Esophagus squamous epithelium (tissue), 5 donors: ENCODE measurements at places on chromosomes 6 and 20.

DNA sequence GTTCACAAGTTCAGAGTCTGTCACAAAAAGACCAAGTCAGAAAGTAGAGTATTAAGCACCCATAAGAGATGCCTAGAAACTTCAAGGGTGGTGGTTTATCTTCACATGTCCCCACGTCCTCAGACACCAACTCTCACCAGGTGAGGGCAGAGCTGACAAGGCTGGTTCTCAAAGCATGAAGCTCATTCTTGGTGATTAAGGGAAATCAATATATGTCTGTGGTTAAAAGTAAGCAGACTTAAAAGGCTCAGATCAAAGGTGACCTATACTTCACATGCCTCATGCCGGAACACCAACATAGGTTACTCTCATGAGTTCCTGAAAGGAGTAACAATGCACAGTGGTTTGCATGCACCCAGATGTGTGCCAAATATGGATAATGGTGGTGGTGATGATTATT is 27.0 kb downstream of the IL17A start:
- no peak for DNase-seq

GRCh38 chr6:168280020-168280898 is 39.3 kb downstream of the DACT2 start:
- no peak for DNase-seq

DNA sequence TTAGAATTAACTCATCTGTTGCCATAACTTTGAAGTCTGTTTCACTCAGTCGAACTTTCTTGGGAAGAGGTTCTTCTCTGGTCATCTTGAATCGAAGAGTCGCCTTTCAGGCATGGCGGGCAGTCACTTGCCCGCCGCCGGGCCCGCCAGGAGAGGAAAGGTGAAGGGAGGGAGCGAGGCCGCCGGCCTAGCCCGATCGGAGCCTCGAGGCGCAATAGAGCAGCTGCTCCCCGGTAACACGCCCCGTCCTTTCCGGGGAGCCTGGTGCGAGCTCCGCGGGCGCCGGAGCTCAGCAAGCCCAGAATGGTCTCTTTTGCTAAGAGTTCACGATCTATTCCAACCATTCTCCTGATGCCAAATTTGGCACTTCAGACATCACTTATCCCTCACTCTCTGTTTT is 591.8 kb downstream of the TFAP2B start:
- no peak for DNase-seq

GRCh38 chr20:64245746-64246595 is 9.6 kb upstream of the PCMTD2 start:
- DNase-seq = no peak

DNA sequence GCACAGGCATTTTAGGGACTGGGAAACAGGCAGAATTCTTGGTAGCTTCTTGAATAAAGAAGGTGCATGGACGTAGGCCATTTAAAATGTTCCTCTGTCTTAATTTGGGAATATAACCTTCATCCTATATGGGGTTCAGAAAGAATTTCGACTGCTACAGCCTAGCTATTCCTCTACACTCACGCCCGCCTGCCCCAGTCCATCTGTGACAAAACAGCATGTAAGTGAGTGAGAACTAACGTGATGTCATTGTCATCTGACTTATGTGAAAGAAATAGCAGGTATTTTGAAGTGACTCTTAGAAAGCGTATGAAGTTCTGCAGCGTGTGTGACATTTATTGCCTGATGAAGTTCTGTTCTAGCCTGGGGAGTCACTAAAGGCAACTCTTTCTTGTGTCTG is 52.2 kb upstream of the SLC22A1 start:
- DNase-seq = no peak

DNA sequence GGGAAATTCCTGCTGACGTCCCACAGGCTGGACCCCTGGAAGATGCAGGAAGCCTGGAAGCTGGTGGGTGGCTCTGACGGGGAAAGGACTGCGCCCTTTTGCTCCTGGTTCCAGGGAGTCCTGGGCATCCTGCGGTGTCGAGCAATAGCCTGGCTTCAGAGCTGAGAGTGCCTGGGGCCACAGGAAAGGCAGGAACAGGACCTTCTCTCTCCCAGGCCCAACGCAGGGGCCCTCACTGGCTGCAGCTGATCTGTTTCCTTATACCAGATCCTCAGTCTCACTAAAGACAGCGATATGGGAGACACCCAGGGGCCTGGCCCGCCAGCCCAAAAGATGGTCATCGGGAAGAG is 1.4 kb downstream of the B3GALT4 start:
- no peak for DNase-seq

GRCh38 chr6:129603741-129604140 is 106.2 kb downstream of the ARHGAP18 start:
- DNase-seq = no peak

- DNase-seq = no peak
Observed at GRCh38 chr20:16517946-16518783, 55.1 kb downstream of the KIF16B start.

DNA sequence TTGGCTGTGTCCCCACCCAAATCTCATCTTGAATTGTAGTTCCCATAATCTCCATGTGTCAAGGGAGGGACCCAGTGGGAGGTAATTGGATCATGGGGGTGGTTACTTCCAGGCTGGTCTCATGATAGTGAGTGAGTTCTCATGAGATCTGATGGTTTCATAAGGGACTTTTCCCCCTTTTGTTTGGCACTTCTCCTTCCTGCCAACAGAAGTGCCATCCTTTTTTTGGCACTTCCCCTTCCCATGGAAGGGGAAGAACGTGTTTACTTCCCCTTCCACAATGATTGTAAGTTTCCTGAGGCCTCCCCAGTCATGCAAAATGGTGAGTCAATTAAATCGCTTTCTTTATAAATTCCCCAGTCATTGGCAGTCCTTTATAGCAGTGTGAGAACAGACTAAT is 18.0 kb upstream of the PI3 start:
- DNase-seq = no peak

DNA sequence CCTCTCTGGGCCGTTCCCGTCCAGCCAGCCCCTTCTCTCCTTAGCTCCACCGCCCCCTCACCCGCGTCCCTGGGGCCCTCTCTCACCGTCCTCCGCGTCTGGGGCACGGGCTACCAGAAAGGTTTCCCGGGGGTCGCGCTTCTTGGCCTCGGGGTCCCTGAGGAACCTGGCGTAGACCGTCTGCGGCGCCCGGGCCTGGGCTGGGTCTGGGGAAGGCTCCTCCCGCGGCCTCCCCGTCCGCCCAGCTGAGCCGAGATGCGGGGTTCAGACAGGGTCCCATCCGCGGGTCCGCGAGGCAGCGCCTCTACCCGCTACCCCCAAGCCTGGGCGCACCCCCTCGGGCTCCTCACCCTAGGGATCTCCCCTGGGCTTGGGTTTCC is 1.1 kb downstream of the TULP1 start:
- no peak for DNase-seq

DNA sequence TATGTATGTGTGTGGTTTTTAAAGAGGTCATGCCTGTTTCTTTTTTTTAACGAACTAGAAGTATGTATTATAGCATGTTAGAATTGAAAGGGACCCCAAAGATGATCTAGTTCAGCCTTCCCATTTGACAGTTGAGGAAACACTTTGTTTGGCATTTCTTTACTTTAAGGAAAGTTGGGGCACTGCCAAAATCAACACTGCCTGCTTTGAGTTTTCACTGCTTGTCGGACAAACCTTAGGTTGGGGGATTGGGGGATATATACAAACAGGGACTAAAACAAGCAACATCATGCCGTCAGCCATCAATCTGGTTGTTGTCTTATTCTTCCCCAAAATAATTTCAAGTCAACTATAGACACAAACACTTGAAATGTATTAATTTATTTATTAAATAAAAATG is 14.1 kb upstream of the CALHM6 start:
- DNase-seq = no peak

DNA sequence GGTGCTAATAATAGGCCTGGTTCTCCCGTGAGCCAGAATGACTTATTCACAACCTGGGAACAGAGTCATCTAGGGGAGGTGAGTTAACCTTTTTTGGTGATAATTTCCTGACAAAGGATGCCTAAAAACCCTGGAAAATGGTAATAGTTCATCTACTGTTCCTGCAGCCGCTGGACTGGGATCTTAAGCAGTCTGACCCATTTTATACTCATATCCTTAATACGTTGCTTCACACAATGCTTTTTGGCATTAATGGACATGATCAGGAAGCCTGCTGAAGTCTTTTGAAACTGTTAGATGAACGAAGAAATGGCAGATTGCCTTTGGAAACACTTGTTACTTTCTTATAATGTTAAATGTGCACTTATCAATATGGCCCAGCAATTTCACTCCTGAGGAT is 81.9 kb upstream of the BMP2 start:
- DNase-seq = no peak

DNA sequence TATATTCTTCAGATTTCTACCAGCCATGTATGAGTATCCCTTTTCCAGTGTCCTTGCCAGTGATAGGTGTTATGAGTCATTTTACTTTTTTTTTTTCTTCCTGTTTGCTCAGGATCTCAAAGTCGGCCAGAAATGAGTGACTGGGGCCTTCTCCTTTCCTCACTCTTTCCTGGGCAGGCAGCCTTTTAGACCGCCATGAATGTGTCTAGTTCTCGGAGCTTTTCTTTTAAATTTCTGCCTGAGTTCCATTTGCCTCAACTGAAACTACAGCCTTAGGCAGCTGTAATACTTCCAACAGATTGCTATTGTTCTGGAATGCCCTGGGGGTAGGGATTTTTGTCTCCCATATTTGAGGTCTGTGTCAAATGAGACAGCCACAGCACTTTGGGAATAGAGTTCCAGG is 83.7 kb downstream of the STXBP5 start:
- no peak for DNase-seq

- no peak for DNase-seq
Observed at GRCh38 chr6:72363844-72364740, 257.8 kb upstream of the KCNQ5 start.

GRCh38 chr6:33730611-33731010 is 16.1 kb downstream of the IP6K3 start:
- no peak for DNase-seq

- no peak for DNase-seq
Observed at GRCh38 chr6:3349388-3350251, 90.9 kb downstream of the PSMG4 start.

DNA sequence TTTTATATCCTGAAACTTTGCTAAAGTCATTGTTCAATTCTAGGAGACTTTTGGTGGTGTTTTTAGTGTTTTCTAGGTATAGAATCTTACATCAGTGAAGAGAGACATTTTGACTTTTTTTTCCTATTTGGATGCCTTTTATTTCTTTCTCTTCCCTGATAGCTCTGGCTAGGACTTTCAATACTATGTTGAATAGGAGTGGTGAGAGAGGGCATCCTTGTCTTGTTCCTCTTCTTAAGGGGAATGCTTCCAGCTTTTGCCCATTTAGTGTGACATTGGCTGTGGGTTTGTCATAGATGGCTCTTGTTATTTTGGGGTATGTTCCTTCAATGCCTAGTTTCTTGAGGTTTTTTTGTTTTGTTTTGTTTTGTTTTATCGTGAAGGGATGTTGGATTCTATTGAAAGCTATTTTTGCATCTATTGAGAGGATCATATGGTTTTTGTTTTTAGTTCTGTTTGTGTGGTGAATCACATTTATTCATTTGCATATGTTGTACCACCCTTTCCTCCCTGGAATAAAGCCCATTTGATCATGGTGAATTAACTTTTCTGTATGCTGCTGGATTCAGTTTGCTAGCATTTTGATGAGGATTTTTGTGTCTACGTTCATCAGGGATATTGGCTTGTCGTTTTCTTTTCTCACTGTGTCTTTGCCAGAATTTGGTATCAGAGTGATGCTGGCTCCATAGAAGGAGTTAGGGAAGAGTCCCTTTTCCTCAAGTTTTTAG is 540.1 kb upstream of the FLRT3 start:
- no peak for DNase-seq

DNA sequence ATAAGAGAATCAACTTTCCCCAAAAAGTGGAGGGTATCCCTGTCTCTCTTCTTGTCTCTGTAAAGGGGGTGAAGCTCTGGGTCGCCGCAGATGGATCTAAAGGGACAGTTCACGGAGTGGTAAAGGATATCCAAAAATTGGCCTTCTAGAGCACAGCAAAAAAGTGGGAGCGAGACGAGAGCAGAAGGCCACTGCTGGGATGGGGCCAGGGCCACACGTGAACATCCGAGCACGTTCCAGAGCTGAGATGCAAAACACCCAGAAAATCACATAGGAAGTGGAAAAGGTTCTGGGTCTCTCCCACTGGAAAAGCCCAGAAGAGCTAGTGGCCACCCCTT is 837 bp downstream of the TRAM2 start:
- DNase-seq = no peak

GRCh38 chr6:52887910-52888524 is 21.5 kb downstream of the GSTA3 start:
- no peak for DNase-seq

DNA sequence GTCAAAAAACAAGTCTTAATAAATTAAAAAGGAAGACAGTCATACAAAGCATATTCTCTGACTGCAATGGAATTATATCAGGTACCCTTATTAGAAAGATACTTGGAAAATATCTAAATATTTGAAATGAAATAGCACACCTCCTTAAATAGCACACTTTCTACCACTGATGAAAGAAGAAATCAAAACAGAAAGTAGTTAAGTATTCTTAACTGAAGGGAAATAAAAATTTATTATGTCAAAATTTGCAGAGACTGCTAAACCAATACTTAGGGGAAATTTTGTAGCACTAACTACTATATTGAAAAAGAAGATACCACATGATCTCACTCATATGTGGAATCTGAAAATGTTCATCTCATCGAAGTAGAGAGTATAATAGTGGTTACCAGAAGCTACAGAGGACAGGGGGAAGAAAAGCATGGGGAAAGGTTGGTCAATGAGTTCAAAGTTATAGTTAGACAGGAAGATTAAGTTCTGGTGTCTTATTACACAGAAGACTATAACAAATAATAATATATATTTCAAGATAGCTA is 112.2 kb downstream of the ASCC3 start:
- no peak for DNase-seq

DNA sequence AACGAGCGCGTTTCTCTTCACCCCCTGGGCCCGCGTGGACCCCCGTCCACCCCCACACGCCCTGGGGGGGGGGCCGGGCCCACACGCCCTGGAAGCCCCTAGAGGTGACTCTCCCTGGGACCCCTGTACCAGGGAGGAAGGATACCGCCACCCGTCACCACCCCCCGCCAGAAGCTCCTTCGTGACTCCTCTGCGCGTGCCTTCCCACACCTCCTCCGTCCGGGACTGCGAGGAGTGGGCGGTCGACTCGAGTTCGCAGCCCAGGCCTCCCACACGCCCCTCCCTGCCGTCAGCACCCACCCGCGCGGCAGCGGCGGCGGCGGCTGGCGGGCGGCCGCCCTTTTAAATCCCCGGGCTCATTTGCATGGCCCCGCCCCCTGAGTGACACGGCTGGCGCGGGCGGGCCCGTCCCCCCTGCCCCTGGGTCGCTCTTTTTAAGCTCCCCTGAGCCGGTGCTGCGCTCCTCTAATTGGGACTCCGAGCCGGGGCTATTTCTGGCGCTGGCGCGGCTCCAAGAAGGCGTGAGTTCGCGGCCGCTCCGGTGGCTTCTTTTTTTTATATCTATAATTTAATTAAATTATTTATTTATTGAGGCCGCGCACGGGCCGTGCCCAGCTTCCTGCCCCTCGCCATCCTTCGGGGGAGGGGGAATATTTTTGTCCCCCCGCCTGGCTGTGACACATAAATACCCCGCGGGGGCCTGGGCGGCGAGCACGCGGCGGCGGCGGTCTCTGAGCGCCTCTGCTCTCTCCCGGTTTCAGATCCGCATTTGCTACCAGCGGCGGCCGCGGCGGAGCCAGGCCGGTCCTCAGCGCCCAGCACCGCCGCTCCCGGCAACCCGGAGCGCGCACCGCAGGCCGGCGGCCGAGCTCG is at the start of gene HMGA1:
TSS of gene HMGA1 (plus strand) at position 431 of the 873 bp plus-strand sequence. CDS start 3,908 bp downstream, outside the sequence.
- peak; percentile 52 for DNase-seq

GRCh38 chr6:144341831-144342527 is 56.8 kb downstream of the UTRN start:
- DNase-seq = no peak

GRCh38 chr6:13287104-13287503 is 41.2 kb downstream of the TBC1D7 start:
- DNase-seq = no peak

GRCh38 chr20:10556519-10557083 is 117.2 kb downstream of the JAG1 start:
- DNase-seq = no peak
